ENCODE measurements at places on chromosomes 3 and 15. TPM values are rescaled to one million over a fixed set of nuclear protein-coding genes. Genes with fewer than 3 reads are reported as not detected.

Gene CLSTN2
- 6.8 TPM for total RNA-seq

Gene GPR171
- 13.7 TPM for total RNA-seq

Gene SNTN
- total RNA-seq, result 0.12 TPM

Gene ROBO2
- 61.7 TPM for total RNA-seq

Gene SCAANT1
- not detected for total RNA-seq

Gene CYP8B1
- 0.35 TPM for total RNA-seq

Gene ANKRD34C
- 0.12 TPM for total RNA-seq

Gene C3orf70
- total RNA-seq, result 8.8 TPM

Gene CEP63
- 18.3 TPM for total RNA-seq

Gene TPRA1
- 34.6 TPM for total RNA-seq

Gene SLC22A14
- 1.7 TPM for total RNA-seq

Gene DHFR2
- 6.2 TPM for total RNA-seq

Gene PRSS50
- total RNA-seq, result 0.99 TPM

Gene RTP1
- not detected for total RNA-seq

Gene DUOX2
- total RNA-seq, result 0.06 TPM

Gene MESP2
- 0.41 TPM for total RNA-seq

Measured in metanephros (tissue), 2 donors.